ENCODE measurements at places on chromosomes 2 and 18.

DNA sequence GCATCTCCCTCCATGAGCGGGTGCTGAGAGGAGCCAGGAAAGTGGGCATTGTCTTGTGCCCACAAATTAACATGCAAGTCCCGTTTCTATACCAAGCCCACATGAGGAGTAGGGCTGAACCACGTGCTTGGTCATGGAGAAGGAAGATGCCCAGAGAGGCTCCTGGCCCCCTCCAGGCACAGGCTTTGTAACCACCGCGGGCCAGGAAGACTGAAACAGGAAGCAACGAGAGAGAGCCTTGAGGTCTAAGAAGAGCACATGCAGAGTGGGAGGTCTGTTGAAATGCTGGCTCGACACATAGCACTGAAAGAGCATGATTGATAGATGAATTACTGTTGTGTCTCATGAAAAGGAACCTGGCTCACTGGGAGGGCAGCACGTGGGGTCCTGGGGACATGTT lies 36.3 kb downstream of the VWA3B start:
- DNase-seq = no peak

DNA sequence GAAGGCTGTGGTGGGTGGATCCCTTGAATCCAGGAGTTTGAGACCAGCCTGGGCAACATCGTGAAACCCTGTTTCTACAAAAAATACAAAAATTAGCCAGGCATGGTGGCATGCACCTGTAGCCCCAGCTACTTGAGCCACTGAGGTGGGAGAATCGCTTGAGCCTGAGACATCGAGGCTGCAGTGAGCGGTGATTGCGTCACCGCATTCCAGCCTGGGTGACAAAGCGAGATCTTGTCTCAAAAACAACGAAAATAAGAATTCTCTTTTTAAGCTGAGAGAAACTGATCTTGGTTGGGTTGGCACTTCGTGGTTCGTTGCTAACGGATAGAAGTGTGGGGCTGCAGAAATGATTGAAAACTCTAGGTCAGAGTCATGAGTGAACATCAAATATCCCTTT lies 109.3 kb upstream of the CNGA3 start:
- no peak for DNase-seq

DNA sequence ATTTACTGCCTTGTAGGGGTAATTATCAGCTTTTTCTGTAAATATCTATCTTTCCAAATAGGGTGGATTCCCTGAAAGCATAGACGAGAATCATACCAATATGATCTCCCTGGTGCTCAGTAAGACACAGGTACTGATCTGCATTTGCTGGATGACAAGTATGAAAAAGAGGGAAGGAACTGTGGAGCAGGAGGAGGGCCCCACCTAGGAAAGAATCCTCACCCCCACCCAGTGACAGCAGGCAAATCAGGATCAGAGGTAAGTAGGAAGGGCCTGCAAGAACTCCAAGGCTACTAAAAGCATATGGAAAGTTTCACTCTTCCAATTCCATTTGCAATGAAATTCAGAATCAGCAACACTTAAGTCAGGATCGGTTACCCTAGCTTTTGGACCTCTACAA lies 42.3 kb downstream of the METTL8 start:
- DNase-seq = no peak

DNA sequence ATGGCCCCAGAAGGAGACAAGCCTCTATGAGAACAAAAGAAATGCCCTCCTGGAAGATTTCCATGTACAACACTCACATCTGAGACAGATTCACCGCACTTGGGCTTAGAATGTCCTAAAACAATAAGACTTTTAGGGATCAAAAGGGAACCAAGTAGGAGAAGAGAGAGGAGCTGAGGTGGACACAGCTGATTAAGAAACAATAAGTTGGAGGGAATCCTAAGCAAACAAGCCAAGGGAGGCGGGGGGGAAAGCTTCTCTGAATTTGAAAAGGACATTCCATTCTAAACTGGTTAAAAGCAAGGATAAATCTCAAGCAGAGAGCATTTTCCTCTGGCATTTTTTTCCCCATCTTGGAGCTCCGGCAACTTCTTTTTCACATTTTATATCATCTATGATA lies 9.9 kb downstream of the ACVR1 start:
- no peak for DNase-seq

GRCh38 chr2:65716698-65717097 lies 284.3 kb upstream of the SPRED2 start:
- no peak for DNase-seq

DNA sequence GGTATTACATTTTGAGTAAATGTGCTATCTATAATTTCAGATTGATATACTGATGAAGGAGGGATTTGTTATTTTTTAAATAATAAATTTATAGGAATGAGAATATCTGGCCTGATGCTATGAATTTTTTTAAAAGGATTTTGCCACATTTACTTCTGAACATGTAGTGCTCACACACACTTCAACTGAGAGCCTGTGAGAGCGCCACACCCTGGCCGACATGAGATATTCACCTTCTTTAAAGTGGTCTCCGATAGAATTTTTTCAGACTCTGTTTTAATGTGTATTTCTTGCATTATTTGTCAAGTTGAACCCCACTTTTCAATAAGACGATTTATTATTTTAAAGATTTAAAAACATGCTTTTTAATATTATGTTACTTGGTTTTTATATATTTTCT lies 813.3 kb downstream of the DCC start:
- no peak for DNase-seq

GRCh38 chr2:180033993-180034894 lies 27.1 kb upstream of the CWC22 start:
- DNase-seq = no peak

- DNase-seq = no peak
Observed at GRCh38 chr2:20291106-20291564, 59.5 kb downstream of the PUM2 start.

GRCh38 chr2:228599781-228600180 lies 418.3 kb upstream of the SPHKAP start:
- no peak for DNase-seq

DNA sequence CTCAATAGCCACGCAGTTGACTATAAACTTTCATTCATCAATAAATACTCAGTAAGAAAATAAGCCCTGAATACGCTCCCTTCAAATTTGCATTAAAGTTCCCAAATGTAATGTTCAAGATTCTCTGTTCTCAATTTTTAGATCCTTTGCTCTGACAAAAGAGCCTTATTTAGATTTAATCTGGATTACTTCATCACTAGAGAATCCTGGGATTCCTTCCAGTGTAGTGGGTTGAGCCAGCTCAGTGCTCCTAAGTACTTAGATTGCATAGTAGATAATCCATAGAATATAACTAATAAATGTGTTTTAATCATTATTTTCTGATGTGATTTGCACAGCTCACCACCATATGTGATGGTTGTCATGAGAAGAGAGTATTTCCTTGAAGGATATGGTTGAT lies 1286.2 kb downstream of the SUCLG1 start:
- no peak for DNase-seq

DNA sequence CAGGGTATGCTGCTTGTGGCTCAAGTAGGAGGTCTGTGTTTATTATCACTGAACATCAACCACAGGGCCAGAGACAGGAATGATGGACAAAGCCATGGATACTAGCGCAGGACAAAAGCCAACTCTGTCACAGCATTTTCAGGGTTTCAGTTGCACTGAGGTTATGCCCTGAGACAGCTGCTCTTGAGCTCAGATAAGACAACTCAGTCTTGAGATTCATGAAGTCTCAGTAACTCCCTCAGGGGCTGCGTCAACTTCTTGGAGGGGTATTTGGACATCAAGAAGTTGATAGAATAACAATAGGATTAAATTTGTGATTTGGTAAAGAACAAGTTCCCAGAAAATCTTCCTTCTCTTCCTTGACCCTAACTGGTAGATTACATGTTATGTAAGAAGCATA lies 287.0 kb upstream of the SLC14A2 start:
- no peak for DNase-seq

GRCh38 chr18:45340884-45341283 lies 274.4 kb upstream of the SLC14A2 start:
- DNase-seq = no peak

DNA sequence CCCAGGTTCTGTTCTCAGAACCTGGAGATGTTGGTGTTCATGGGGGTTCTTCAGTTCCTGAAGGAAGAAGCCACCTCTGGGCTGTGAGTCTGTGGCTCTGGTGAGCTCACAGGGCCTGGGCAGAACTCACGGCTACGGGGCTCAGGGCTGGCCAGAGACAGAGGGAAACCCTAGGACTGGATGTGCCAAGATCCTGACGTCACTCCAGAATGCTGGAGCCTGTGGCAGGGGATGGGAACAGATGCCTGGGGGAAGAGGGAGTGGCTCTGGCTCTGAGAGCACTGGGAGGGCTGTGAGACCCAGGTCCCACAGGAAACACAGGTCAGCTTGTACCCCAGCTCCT lies at the start of gene OTOF:
OTOF (minus strand) TSS at position 214 of the 343 bp plus-strand sequence.
- no peak for DNase-seq

DNA sequence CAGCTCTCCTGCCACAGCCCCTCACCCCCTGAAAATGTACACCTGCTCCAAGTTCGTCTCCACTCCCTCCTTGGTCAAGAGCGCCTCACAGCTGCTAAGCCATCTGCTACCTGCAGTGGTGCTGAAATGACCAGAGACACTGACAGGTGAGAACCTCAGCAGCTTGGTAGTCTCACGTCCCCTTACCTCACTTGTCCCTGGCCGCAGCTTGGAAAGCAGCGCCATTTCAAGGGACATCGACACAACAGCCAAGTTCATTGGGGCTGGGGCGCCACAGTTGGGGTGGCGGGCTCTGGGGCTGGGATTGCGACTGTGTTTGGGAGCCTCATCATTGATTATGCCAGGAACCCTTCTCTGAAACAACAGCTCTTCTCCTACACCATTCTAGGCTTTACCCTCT lies 47.5 kb downstream of the ANKRD44 start:
- no peak for DNase-seq

DNA sequence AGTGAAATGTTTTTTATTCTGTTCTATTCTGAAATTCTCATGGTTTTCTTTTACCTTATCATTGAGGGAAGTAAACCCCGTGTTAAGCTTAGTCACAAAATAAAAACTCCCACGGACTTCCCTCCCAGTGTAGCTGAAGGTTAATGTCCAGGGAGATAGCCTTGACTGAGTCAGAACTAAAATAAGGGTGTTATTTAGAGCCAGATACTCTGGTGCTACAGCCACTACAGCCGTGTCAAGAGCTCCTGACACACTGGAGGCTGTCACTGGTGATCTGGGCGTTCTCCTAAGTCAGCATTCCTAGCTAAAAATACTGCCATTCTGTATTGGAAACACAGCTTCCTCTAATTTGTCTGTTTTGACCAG lies 82.0 kb upstream of the RANBP2 start:
- no peak for DNase-seq

GRCh38 chr2:173124441-173124840 lies 48.8 kb downstream of the MAP3K20 start:
- no peak for DNase-seq

DNA sequence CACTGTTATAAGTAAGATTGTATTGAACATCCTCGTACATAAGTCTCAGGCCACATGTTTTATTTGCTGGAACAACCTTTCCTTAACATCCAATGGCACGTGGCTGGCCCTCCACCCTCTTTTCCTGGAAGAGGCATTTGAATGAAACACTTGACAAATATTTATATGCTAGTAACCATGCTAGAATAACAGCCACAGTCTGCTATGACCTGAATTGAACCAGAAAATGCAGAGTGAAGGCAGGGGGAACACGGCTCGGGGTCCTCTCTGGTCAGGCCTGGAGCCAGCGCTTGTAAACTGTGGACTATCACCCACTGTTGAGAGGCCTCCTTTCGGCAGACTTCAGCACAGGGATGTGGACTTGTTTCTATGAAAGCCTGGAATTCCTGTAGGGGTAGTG lies 198.2 kb upstream of the COPS8 start:
- DNase-seq = no peak

All from activated naive CD4-positive, alpha-beta T cell (primary cell).